Stimulated activated CD4-positive, alpha-beta T cell treated with anti-CD3 and anti-CD28 coated beads, Interleukin-12 subunit alpha, Interleukin-12 subunit beta, amount 100 ng/mL, for 24 hours (primary cell): ENCODE measurements at places on chromosomes 11 and 22.

DNA sequence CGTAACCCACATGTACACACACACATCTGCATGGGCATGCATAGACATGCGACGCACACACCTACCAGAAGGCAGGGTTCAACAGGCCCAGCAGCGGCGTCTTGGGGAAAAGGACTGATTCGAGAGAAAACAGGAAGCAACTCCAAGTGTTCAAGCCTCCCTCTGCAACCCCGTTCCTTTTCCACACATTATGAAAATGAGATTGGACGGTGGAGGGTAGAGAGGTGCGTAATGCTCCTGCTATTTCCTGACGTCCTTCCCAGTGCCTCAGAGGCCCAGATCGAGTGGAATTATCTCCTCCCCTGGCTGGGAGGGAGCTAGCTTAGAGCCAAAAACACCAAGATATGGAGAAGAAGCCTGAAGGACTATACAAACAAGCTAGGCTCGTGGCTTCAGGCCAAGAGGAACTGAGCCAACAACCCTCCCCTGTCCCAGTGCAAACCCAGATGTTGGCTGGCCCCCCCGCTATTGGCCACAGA is 289.2 kb downstream of the MN1 start:
- no peak for DNase-seq

DNA sequence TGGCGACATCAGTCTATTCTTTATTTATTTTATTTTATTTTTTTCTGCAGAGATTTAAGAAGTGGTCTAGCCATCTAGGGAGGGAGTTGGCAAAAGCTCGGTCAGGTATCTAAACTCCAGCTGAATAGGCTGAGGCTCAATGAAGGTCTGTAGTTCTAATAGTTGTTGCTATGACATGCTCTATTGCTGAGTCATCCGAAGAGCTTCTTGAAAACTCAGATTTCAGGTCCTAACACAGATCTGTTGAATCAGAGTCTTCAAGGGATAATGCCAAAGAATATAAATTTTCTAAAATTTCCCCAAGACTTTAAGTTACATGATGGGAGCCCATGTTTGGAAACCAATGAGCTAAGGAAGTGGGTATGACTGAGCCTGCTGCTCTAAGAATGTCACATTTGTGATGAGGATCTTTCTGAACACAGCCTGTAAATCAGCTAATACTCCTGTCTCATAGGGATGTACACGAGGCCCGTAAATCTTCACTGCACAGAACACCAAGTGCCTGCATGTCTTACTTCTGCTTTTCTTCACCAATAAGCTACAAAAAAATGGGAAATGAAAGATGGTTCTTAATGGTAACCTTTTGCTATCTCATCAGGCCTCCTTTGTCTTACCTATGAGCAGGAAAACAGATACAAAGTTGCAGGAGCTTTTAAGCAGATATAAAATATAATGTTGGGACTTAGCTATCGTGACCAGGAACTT is 901.4 kb upstream of the API5 start:
- DNase-seq = no peak

DNA sequence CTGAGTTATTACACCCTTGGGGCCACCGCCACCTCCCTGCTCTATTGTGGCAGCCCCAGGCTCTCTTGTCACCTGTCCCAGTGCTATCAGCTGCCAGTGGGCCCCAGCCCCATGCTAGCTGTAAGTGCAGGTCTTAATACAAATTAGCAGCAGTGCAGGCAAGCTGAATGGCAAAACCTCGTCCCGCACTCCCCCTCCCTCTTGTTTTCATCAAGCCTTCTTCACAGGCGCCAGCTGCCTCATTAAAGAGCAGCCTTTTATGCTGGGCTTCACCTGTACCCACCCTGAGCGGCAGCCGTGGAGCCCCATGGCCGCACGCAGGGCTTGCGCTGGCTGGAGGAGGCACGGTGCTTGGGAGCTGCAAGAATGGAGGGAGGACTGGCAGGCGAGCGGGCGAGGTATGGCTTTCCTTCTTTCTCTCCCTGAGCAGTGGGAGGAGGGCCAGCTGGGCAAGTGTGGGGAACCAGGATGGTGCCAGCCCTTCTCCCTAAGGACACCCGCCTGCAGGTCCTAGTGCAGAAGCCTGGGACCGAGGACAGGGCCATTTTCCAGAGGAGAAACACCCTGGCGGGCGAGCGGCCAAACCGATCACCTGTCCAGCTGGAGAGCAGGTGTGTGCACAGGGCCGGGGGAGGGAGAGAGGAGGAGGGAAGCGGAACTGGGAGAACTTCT is 70.7 kb downstream of the FLI1 start:
- DNase-seq = no peak

DNA sequence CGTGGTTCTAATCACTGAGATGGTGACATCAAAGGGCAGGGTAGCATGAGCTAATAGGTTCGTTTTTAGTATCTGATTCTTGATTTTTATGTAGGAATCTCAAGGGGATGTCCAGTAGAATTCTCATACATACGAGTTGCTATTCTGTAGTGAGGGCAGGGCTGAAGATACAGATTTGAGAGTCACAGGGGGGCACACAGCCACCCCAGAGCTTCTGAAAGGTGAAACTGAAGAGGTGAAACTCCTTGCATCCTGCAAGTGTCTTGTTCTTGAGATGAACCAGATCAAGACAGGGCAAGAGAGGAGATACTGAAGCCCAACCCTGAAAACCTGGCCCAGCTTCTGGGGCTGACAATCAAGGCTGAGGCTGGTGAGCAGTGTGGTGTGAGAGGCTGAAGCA is 35.6 kb upstream of the TMEM123 start:
- DNase-seq = no peak

DNA sequence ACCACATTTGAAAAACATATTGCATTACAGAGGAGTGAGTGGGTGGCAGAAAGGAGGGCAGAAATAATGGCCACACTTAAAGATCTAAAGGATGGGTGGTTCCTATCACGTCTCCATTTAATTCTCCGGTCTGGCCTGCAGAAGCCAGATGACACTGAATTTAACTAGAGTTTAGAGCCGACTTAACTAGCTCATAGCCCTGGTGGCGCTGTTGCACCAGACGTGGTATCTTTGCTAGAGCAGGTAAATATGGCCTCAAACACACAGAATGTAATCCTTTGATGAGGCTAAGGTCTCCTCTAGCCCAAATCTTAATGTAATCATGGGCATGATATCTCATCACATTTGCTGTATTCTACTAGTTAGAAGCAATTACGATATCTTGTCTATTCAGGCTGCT is 51.5 kb upstream of the GAL start:
- no peak for DNase-seq

DNA sequence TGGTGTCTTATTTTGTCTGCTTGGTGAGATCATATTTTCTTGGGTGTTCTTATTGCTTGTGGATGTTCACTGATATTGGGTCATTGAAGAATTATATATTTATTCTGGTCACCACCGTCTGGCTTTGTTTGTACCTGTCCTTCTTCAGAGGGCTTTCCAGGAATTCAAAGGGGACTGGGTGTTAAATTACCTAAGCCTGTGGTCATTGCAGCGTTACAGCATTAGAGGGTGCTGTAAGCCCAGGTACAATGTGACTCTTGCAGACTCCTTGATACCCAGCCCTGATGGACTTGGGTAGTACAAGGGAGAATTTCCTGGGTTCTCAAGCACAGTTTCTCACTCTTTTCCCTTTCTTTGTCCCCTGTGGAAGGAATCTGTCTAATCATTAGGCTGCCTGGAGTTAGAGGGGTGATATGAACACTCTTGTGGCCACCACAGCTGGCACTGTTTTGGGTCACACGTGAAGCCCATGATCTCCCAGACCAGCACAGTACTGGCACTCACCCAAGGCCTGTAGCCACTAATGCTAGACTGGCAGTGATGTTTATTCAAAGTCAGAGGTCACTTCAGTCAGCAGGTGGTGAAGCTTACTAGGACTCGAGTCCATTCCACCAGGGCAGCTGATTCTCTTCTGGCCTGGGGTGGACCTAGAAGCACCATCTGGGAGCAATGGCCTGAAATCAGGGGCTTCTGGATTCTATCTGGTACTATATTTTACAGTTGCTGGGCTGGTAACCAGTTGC is 56.1 kb upstream of the NARS2 start:
- DNase-seq = no peak

- DNase-seq = no peak
Measured at GRCh38 chr11:11944444-11944843, 64.0 kb downstream of the DKK3 start.

GRCh38 chr11:48088682-48089050 is 108.3 kb downstream of the PTPRJ start:
- no peak for DNase-seq

GRCh38 chr11:13009476-13009920 is 382 bp downstream of the RASSF10 start:
- no peak for DNase-seq

DNA sequence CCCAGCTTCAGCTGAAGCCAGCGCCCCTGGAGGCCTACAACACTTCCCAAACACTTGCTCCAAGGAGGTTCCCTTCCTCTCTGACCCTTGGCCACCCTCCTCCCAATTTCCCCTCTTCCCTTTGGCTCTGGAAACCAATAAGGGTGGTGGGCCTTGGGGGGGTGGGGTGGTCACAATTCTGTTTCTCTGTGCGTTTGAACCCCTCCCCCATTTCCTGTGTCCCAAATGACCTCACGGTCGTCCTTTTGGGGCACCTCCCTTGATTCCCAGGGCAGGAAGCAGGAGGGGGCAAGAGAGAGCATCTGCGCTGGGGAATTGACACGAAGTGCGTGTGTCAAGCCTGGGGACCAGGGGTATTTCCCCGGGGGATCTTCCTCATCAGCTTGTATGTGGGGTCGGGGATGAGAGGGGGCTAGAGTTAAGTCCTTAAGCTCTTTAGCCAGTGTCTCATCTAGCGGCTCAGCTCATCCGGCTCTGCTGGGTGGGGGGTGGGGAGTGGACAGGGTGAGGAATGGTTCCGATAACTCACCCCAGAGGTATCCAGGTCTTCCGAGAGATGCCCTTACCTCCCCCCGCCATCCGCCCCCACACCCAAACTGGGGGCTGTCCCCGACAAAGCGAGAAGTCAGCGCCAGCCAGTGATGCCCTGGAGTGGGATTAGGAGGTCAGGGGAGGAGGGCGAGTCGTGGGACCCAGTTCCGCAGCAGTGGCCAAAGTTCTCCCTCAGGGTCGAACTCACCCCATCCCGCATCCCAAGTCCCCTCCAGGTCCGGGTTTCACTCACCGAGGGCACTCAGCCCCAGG is 587 bp downstream of the ESAM start:
- no peak for DNase-seq

- no peak for DNase-seq
Measured at GRCh38 chr22:50548921-50549790, 3.5 kb downstream of the KLHDC7B start.

- DNase-seq = no peak
Measured at GRCh38 chr22:17922925-17923903, 101.1 kb downstream of the MICAL3 start.

GRCh38 chr22:39381009-39381755 is 18.4 kb upstream of the TAB1 start:
- DNase-seq = no peak

- peak; percentile 8 for DNase-seq
Measured at GRCh38 chr22:35437049-35437448, 37.1 kb downstream of the MCM5 start.
